Cerebellar nuclear complex (tissue), 1 donor: ENCODE measurements at places on chromosomes 16 and 17.

- no peak for DNase-seq
Measured at GRCh38 chr16:11562941-11563340, 23.8 kb downstream of the LITAF start.

- DNase-seq = no peak
Measured at GRCh38 chr17:31357839-31358394, 33.6 kb upstream of the RAB11FIP4 start.

DNA sequence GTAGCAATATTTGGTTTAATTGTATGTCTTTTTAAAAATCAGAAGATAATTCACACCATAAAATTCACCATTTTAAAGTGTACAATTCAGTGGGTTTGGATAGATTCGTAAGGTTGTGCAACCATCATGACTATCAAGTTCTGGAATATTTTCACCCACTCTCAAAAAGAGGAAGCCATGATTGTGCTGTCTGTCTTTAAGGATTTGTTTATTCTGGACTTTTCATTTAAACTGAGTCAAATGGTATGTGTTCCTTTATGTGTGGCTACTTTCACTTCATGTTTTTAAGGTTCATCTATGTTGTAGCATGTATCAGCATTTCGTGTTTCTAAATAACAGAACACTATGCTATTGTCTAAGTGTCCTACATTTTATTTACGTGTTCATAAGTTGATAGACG lies 68.1 kb upstream of the CPHXL start:
- DNase-seq = no peak

DNA sequence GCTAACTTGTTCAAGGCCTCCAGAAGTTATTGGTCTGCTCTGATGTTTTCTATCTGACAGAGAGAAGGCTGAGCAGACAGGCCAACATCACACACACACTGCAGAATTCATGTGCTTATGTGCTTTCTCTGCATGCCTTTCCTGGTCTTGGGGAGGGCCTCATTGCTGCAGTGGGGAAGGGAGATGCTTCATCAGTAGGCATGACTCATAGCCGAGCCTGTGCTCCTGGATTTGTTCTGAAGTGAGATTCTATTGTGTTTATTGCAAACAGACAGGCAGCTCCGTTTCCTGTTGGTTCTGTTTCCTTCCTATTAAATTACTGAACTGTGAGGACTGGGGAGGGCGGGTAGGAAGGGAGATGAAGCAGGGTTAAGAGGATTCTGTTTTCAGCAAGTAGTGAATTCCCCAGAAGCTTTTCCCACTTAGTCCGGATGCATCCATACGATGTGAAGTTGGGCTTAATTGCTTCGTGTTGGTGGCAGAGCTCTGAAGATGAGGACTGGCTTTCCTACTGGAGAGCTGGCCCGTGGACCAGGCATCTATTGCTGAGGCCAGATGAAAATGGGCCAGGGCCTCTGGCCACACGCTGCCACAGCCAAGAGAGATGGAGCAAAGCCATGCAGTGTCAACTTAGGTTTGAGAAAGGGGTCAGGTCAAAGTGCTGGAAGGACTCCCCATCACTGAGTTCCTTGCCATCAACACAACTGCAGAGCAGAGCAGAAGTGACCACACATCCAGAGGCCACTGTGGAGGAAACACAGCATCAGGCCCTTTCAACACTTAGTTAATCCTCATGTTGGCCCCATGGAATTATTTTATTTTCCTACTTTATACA lies 179.3 kb downstream of the UTP18 start:
- DNase-seq = no peak

GRCh38 chr17:27542841-27543463 lies 86.7 kb downstream of the KSR1 start:
- no peak for DNase-seq

GRCh38 chr16:69762814-69763598 lies 874 bp downstream of the WWP2 start:
- no peak for DNase-seq

GRCh38 chr17:65035191-65035590 lies 21.3 kb downstream of the GNA13 start:
- DNase-seq = no peak

DNA sequence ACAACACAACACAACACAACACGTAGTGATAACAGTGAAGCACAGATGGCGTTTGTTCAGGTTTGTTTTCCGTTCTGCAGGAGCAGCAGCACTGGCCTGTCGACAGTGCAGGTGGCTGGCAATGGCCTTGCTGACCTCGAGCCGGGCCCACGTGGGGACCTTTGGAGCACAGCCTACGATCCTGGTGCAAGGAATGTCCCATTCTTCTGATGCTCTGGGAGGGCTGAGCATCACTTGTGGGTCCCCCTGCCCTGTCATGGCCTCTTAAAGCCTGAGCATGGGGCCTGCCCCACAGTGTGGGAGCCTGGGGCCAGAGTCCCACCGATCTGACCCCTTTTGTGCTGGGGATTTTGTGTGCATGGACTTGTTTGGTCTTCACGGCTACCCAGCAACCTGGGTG lies 6.8 kb downstream of the MAP2K3 start:
- DNase-seq = no peak

DNA sequence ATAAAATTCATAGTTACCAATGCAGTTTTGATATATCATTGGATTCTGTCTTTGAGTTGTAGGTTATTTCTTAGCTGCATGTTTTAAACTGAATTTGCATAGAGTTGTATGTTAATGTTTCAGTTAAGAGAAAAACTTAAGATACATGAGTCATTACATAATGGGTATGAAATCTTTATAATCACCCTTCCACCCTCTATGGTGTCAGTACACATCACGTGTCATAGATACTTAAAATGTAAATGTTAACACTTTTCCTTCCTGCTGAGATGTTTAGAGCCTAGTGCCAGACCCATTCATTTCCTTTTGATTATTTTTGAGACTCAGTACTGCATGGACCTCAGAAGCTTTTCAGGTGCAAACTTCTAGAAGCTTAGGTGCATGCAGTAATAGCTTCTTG lies 20.5 kb downstream of the ZNF207 start:
- no peak for DNase-seq

DNA sequence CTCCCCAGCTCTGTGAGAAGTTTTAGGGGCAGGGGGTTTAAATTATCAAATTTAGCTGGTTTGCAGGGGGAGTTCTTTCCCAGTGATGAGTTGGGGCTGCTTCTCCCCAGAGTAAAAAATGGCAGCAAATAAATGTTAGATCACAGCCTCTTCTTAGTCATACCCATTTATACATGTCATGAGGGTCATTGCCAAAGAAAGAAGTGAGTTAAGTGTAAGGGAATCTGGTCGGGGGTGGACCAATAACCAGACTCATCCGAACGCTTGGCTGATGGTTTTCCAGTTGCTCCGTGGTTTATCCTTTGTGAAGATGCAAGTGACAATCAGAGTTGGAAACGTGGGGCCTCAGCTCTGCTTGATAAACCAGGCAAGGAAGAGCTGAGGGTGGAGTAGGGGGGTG lies 87.1 kb downstream of the PLXDC1 start:
- DNase-seq = no peak

DNA sequence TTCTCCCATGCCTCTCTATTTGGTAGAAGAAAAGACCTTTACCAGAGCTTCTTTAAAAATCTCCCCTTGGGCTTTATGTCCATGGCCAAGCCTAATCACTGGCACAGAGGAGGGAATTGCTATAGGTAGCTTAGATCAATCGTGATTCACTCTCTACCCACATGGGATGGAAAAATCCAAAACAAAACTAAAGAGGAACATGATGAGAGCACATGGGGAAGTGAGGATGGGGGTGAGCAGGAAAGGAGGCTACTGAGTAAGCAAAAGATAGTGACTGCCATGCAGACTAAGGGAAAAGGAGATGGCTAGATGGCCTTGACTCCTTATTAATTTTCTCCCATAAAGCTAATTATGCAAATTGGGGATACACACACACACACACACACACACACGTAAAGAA lies 201.2 kb downstream of the HS3ST3A1 start:
- no peak for DNase-seq

GRCh38 chr16:23826528-23827045 lies 9.2 kb upstream of the PRKCB start:
- DNase-seq = no peak

DNA sequence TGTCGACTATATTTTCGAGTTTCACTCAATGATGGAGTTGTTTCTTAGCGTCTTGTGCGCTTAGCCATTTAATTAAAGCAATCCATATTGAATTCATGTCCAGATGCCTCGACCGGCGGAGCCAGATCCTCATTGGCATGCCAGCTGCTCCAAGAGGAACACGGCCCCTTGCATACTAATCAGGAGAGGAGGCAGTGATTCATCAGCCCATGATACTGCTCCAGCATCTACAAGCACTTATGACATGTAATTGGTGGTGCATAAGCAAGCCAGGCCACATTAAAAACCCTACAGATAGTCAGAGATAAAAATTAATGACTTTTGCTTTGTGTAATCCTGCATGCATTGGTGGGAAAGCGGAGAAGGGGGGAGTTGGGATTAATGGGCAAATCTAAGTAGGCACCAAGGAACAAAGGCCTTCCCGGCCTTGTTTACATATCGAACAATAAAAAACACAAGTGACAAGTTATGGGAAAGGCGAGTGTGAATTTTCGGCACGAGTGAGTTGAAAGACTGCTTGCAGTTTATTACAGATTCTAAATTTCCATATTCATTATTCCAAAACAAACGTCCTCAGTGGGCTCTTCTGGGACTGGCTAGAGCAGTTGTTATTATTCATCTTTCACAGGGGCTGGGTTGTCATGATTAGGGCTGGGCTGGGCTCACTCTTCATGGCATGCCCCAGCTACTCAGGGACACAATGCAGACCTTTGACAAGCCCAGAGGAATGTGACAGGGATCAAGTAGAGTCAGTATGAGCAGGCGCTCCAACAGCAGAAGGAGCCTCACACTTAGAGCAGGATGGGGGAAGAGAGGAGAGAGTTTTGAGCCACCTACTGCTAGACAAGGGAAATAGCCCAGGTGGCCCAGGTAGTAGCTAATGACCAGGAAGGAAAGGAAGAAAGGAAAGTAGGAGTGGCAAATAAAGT lies 281.7 kb upstream of the ZFHX3 start:
- DNase-seq = no peak

- no peak for DNase-seq
Measured at GRCh38 chr17:56150649-56151048, 2.6 kb upstream of the ANKFN1 start.

- DNase-seq = no peak
Measured at GRCh38 chr16:55384288-55385247, 60.6 kb downstream of the IRX6 start.
